CMK (cell line): ENCODE measurements at places on chromosomes 11 and 22.

DNA sequence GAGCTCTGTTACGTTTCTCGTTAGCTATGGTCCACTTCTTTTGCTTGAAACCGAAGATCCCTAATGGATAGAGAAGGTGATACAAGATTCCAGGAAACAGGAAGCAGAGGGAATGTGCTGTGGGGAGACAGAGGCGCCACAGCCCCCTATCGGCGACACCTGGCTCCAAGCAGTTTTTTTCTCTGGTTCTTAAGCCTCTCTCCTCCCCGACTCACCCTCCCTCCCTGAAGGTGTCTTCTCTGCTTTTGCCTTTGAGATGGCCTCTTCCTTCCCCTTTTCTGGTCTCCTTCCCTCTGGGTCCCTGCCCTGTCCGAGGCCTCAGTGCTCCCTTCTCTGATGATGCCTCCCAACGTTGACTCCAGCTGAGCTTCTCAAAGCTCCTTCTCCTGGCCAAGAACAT lies 14.2 kb upstream of the APOBEC3A start:
- DNase-seq = no peak

GRCh38 chr11:115848080-115848479 lies 343.9 kb upstream of the CADM1 start:
- DNase-seq = no peak

DNA sequence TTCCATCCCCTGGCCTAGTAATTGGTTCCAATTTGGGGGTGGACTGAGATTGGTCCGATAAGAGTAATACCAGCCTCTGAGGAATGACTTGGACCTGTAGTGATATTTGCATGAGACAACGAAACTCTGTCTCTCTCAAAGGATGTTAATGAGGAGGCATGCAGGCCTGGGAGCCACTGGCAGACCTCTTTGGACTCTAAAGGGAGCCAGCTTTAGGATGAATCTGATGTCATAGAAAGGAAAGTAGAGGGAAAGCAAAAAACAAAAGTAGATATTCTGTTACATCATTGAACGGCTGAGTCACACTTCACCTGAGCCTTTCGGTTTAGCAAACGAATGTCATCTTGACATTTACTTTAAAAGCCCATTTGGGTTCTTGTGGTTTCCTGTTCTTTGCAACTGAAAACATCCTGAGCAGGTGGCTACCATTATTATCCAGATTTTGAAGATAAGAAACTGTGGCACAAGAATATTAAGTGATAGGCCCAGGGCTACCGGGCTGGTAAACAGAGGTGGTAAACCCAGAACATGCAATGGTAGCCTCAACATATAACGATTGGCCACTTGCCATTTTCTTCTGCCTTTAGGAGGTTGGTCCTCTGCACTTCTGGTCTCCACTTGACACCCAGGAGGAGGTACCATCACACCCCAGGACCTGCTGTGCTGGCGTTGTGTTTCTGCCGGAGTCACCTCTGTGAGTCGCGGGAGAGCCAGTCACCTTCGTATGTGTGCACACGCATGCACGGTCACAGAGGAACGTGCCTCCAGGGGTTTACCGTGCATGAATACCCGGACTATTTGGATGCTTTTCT lies 42.7 kb downstream of the RTL6 start:
- no peak for DNase-seq

- no peak for DNase-seq
These were observed 231.3 kb downstream of the DSCAML1 start for GRCh38 chr11:117565709-117566108.

DNA sequence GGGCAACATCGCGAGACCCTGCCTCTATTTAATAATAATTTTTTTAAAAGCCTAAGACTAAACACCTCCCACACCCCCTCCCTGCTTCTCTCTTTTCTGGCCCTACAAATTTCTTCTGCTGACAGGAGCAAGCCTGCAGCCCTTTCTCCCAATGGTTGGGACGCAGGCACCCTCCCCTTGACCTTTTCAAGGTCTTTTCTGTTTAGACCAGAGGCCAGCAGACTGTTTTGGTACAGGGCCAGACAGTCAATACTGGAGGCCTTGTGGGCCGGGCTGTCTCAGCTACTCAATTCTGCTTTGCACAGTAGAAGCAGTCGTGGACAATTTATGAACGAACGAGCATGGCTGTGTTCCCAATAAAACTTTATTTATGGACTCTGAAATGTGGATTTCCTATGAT lies 92.3 kb downstream of the SCN3B start:
- DNase-seq = no peak

DNA sequence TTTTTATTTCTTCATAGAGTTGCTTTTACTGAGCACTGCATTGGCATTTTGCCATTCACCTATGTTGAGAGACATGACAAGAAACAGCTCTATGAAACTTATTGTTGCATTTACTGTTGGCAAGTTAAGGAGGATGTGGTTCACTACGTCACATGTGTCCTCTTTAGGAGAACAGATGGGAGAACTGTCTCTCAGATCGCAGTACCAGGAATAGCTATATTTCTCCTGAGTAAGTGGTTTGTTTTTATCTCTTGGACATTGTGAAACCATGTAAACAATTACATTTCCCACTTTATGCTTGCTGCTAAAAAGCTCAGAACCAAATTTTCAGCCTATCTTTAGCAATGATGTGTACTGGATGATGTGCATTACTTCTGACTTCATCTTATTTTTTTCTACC lies 34.8 kb upstream of the PSMA1 start:
- no peak for DNase-seq

DNA sequence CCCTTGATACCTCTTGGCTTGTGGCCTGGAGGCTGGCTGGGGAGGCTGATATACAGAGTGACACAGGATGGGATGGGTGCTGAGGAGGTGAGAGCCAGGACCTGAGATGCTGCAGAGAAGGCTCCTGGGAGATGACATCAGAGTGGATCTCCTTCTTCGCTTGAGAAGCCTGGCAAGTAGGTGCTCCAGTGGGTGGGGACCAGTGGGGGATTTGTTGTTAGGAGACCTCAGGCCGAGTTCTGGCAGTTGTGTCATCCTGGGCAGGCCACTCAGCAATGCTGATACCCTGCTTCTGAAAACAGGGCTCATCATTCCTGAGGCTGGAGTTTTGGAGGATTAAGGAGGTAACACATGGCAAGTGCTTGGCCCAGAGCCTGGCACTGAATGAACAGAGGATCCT lies 1.9 kb upstream of the NDUFV1 start:
- no peak for DNase-seq
